ENCODE measurements at places on chromosomes 2 and 18. TPM values are rescaled to one million over a fixed set of nuclear protein-coding genes. Genes with fewer than 3 reads are reported as not detected.

- no peak for DNase-seq
These were observed 29.9 kb downstream of the FN1 start for GRCh38 chr2:215405722-215406581.

GRCh38 chr2:97673915-97674283 lies 4.4 kb downstream of the C2orf92 start:
- no peak for DNase-seq

MGAT4A gene
- 6.0 TPM for total RNA-seq

HEATR5B gene
- total RNA-seq = 20.4 TPM

GRCh38 chr18:21074336-21075323 lies 37.0 kb downstream of the ROCK1 start:
- peak; percentile 74 for DNase-seq

SCYGR6 gene
- total RNA-seq = not detected

- no peak for DNase-seq
These were observed 26.6 kb upstream of the COLEC12 start for GRCh38 chr18:527146-527545.

ZNF407 gene
- total RNA-seq = 10.0 TPM

DNA sequence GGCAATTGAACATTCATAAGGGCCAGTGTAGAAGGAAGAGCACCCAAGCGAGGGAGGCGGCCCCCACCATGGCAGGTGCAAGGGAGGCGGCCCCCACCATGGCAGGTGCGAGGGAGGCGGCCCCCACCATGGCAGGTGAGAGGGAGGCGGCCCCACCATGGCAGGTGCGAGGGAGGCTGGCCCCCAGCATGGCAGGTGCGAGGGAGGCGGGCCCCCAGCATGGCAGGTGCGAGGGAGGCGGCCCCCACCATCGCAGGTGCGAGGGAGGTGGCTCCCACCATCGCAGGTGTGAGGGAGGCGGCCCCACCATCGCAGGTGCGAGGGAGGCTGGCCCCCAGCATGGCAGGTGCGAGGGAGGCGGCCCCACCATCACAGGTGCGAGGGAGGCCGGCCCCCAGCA lies 24.7 kb upstream of the GPC1 start:
- no peak for DNase-seq

DNA sequence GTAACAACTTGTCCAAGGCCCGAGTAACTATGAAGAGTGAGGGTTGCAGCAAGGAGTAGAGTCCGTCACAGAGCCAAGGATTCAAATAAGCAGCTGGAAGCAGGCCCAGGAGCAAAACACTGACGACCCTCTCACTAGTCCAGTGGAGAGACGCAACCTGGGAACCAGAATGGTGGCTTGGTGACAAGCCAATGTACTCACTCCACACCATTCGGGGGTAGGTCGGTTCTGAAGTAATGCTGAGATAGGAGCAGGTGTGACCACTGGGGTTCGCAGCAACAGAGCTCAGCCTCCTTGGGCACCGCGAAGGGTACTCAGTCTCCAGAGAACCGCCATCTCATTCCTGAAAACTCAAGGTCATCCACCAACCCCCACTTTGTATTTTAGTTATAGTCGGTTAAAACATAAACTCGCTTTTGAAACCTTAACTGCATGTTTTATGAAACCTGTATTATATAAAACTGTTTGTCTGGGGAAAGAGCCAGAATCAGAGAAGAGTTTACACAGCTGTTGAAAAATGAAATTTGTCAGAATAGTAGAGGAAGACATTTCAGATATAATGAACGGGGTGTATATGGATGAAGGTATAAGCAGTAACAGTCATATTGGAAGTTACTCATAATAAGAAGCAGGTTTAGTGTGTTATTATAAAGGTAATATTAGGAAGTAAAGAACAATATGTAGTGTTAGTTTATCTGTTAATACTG lies 8.6 kb downstream of the ANKRD62 start:
- no peak for DNase-seq

GRCh38 chr2:27009083-27009482 lies 23.7 kb upstream of the TMEM214 start:
- DNase-seq = no peak

DNA sequence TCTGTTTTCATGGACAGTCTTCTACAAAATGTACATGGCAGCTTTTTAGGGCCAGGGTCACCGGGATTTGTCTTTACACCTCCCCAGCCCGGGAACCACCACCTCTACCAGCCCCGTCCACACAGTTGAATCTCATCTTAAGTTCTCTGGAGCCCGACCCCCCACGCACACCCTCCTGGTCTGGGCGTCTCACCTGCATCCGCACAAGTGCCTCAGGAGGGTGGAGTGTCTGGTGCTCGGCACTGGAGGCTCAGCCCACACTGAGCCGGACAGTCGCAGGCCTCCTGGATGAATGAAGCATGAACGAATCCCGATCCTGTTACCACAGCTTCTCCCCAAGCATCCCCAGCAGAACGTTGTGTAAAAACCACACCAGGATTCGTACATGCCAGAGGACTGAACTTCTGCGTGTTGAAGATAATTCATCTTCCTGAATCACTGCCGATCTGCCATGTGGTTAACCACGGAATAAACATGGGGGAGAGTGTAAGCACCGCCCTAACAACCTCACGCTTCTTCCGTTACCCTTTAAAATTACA lies 162.0 kb downstream of the RTP5 start:
- peak; percentile 9 for DNase-seq

TXNDC2 gene
- under 0.01 TPM for total RNA-seq

GRCh38 chr18:58057291-58057965 lies 13.4 kb downstream of the NEDD4L start:
- DNase-seq = no peak

DNA sequence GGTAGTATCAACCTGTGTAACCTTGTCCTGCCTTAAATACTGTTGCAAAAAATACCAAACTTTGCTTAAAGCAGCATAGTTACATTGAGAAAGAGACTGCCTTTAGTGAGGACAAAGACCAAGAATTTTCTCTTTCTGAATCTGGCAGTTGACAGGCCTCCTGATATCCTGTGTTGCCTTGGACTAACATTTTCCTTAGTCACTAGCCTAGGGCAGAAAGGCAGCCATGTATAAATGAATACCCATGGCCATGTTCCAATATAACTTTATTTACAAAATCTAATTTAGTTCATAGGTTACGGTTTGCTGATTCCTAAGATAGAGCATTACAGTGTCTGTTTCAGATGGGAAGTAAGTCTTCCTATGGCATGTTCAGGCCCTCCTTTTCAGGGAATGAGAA lies 895.4 kb downstream of the CNTNAP5 start:
- DNase-seq = no peak

- DNase-seq = no peak
These were observed 122.9 kb downstream of the TXNL1 start for GRCh38 chr18:56515522-56515921.

GRCh38 chr2:144796936-144797335 lies 277.0 kb upstream of the ZEB2 start:
- no peak for DNase-seq
